H54 (cell line): ENCODE measurements at places on chromosomes 13 and 19.
A peak's percentile ranks its signal among the peaks of the same experiment; 100 is the strongest.

- no peak for DNase-seq
These were observed 23.9 kb upstream of the METTL21C start for GRCh38 chr13:102718746-102719145.

DNA sequence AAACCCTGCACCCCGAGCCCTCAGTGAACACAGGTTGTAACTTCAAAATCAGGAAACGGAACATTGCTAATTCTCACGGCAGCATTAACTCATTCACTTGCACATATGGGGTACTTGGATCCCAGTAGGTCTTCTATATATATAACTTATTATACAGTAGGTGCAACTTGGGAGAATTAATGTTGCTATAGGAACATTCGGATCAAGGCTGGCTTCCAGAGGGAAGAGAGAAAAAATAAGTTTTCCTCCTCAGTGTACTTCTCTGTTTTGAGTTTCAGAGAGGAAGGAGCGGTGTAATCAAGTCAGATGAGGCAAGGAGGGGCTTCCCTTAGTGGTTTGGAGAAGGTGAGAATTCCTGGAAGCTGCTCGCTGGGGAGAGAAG lies 90.9 kb upstream of the ZNF507 start:
- no peak for DNase-seq

DNA sequence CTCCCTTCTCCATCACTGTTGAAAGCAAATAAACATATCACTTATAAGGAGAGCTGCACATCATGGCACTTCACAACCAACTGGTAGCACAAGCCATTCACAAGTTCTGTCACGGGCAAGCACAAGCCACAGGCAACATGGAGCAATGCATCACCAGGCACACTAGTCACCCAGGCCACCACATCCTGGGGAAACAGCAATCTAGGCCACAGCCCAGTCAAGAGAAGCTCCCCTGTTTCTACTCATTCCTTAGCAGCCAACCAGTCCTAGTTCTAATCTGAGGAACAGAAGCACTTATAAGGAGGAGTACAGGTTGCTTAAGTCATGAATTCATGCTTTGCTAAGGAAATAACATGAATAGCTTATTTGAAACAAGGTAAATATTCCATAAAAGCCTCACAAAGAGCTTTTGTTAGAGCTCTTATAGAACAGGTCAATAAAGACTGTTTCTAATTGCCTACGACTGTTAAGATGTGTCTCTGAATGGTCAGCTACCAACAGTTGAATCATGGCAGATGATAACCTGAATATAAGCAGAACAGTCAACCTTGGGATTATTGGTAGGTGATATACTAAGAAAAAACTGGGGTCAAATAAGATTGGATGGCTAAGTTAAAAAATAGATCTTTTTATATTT lies 169.0 kb downstream of the TBC1D4 start:
- no peak for DNase-seq

GRCh38 chr13:48475230-48475629 lies 57.6 kb downstream of the RCBTB2 start:
- DNase-seq: no peak

DNA sequence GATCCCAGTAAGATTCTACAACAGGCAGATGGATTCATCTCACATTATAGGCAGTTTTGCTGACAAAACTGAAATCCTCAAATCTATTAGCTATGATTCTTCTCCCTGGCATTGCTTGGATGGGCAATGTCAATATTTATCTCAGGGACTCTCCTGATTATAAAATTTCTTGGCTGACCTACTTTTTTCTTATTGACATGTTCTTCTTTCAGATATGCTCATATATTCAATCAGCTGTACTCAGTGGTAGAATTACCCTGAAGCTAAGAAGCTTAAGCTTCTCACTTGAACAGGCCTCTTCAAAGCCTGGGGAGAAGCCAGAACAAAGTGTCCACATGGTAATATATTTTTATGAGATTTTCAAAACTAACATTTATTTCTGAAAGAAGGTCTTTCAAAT lies 513.6 kb downstream of the PCDH9 start:
- DNase-seq: no peak

- DNase-seq: no peak
These were observed 88.3 kb downstream of the DOCK9 start for GRCh38 chr13:98889419-98890085.

GRCh38 chr19:38726761-38727301 lies 17.4 kb downstream of the CAPN12 start:
- no peak for DNase-seq

DNA sequence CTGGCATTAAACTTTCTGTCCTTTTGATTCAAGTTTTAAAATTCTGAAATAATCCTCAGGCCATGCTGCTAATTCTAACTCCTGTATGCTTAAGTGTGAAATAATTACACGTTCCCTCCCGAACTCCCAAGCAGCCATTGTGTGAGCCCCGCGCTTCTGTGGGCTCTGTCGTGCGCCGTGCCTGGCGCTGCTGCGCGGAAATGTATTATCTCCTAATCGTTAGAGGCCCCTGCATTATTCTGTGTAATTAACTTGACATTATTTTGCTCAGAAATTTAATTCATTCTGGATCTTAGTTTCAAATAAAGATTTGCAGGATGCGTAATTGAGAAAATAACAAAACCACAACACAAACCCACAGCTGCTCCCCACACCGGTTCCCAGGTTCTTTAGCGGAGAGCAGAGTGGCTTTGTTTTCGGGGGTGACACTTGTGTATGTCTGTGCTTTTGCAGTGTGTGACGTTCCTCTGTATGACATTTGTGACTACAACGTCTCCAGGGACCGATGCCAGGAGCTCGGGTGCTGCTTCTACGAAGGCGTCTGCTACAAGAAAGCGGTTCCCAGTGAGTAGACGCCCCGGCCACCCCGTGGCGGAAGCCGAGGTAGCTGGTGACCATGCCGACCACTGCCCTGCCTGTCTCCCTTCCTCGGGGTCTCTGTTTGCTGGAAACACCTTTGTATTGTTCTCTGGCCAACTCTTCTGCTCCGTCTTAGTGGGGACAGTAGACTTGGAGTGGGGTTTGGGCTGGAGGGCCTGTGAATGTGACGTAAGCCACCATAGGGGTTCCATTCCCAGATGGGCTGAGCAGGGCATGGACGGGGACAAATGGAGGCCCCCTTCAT lies 7.5 kb downstream of the TEX29 start:
- no peak for DNase-seq

GRCh38 chr19:39304701-39305571 lies 8.7 kb downstream of the IFNL1 start:
- DNase-seq: no peak

DNA sequence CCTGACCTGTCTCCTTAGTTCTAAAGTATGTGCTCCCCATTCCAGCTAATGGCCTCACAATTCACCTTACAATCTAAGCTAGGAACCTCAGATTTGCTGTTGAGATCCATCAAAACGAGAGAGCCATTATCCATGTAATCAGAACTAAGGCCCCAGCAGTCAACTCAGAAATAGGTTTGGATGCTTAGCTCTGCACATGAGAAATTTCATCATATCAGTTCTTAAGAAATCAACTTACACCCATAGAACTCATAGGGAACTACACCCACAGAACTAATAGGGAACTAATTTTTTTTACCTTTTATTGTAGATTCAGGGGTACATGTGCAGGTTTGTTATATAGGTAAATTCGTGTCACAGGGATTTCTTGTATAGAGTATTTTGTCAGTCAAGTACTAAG lies 28.7 kb downstream of the CYSLTR2 start:
- no peak for DNase-seq

GRCh38 chr13:36820222-36820621 lies 1.2 kb downstream of the RFXAP start:
- DNase-seq: no peak

GRCh38 chr19:39150807-39151600 lies 25.4 kb downstream of the PAK4 start:
- DNase-seq: no peak

GRCh38 chr13:70747262-70747661 lies 639.0 kb upstream of the KLHL1 start:
- DNase-seq: no peak

DNA sequence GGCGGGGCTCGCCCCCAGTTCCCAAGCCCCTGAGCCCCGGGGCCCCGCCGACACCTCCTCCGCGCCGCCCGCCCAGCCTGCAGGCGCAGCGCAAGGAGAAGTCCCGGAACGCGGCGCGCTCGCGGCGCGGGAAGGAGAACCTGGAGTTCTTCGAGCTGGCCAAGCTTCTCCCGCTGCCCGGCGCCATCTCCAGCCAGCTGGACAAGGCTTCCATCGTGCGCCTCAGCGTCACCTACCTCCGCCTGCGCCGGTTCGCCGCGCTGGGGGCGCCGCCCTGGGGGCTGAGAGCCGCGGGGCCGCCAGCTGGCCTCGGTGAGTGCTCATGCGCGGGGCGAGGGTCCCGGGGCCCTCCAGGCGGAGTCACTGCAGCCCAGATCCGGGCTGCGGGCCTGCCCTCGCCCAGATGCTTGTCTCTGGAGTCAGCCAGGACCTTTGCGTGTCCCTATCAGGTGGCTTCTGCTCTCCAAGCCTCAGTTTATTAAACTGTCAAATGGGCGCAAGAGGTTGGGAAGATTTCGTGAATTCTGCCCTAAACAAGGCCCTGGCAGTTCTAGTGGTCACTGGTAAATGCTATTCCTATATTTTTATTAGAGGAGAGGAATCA lies 2.0 kb downstream of the NPAS1 start:
- no peak for DNase-seq

DNA sequence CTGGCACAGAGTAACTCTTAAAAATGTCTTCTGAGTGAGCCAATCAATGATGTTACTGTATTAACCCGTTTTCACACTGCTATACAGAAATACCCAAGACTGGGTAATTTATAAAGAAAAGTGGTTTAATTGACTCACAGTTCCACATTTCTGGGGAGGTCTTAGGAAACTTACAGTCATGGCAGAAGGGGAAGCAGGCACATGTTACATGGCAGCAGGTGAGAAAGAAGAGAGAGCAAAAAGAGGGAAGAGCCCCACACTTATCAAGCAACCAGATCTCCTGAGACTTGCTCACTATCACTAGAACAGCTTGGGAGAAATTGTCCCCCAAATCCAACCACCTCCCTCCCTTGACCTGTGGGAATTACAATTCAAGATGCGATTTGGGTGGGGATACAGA lies 97.6 kb upstream of the MIR17HG start:
- no peak for DNase-seq

DNA sequence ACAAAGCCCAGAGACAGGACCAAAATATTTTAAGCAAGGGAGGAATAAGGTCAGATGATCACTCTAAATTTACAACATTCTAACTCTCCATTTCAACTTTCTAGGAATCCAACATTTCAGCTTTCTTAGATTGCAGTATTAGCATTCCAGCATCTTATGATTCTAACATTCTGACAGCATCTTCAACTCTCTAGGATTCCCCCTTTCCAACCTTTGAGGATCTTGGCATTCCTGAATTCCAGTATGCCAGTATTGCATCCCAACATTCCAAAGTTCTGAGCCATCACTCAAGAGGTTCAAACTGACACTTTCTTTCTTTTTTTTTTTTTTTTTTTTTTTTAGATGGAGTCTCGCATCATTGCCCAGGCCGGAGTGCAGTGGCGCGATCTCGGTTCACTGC lies 13.8 kb downstream of the TGFB1 start:
- no peak for DNase-seq

GRCh38 chr13:113159701-113160100 lies 1.3 kb downstream of the PROZ start:
- no peak for DNase-seq

GRCh38 chr13:99063952-99064351 lies 86.1 kb upstream of the DOCK9 start:
- no peak for DNase-seq

DNA sequence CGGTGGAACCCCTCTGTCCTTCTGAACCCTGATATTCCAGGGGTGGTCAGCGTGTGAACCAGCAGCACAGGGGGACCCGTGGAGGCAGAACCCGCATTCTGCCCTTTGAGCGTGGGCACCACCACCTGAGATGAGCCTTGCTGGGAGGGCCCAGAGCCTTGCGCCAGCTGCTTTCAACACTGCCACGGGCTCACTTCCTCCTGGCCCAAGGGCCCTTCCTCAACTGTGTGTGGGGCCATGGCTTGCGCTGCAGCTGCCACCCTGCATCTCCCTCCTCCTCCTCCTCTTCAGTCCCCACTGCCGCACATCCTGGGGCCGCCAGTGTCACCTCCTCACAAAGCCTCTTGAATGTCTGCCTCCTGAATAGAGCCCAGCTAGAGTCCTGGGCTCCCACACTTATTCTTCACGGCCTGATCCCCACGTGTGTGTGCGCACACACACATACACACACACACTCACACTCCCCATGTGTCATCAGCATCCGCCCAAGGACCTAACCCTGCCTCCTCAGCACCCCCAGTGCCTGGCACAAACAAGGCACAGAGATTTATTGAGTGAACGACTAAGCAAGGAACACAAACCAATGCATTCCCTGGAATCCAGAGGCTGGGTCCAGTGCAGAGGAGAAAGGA lies 26.9 kb upstream of the TMEM160 start:
- DNase-seq: no peak

DNA sequence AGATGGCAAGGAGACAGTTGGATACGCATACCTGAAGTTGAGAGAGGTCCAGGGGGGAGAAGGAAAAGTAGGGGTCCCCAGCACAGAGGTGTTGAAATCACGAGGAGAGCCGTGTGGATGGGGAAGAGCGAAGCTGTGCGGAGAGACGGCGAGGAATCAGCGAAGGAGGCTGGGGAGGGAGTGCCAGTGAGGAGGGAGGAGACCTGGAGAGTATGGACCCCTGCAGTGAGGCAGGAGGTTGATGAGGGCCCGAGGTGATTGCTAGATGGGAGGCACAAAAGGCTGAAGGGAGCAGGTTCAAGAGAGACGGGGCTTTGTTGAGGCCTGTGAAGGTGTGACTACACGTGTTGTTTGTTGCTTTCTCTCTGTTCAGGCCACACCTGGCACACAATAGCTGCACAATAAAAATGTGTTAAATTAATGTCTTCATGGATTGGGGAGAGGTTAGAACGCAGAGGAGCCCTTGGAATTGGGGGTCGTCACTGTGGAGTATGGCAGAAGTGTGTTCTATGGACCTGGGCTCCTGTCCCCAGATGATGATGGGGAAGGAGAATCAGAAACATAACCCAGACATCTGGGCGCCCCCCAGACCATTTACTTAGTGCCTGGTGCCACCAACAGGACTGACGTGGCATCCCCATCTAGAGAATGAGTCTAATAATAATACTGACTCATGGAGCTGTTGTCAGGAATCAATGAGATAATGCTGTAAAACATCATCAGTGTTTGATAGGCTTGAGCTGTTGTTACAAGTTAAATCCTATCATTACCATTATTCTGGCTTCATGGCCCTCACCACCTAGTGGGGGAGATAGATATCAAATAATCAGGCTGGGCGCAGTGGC lies 137.5 kb downstream of the SIPA1L3 start:
- peak; percentile 55 for DNase-seq
